ENCODE measurements at places on chromosomes 4 and X. TPM values are rescaled to one million over a fixed set of nuclear protein-coding genes. Genes with fewer than 3 reads are reported as not detected.

Gene COL4A5
- total RNA-seq: not detected

Gene GPC3
- total RNA-seq: 0.15 TPM

Gene SPANXN4
- total RNA-seq: not detected

Gene MAGEE2
- total RNA-seq: not detected

Gene SPACA5B
- not detected for total RNA-seq

DNA sequence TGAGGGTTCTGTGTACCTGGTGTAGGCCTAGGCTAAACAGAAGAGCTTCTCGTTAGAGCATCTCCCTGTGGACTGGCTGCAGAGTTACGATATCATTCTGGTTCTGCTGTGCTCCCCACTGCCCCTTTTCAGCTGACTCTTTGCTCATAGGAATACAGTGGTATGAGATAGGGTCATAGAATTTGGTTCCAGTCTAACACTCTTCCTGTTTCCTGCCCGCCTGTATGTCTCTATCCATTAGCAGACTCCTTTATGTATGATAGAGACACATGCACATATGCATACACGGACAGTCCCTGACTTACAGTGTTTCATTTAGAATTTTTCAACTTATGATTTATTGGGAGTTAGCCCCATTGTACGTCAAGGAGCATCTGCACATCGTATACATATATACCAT is 15.3 kb downstream of the RNF4 start:
- ATAC-seq: no peak

DNA sequence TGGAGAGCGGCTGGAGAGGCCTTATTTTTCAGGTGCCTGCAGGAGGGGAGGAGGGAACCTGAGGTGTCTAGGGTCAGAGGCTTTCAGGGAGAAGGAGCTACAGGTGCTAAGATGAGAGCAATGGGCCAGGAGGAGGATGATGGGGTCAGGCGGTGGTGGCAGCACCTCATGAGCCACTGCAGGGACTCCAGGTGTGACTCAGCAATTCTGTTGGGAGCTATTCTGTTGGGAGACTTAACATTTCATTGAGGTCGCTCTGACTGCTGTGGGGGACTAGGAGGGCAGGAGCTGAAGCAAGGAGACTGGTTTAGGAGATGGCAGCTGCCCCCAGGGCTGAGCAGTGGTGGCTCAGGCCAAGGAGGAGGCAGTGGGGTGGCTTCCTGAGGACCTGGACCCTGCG is 65.0 kb downstream of the CLDN34 start:
- no peak for ATAC-seq

DNA sequence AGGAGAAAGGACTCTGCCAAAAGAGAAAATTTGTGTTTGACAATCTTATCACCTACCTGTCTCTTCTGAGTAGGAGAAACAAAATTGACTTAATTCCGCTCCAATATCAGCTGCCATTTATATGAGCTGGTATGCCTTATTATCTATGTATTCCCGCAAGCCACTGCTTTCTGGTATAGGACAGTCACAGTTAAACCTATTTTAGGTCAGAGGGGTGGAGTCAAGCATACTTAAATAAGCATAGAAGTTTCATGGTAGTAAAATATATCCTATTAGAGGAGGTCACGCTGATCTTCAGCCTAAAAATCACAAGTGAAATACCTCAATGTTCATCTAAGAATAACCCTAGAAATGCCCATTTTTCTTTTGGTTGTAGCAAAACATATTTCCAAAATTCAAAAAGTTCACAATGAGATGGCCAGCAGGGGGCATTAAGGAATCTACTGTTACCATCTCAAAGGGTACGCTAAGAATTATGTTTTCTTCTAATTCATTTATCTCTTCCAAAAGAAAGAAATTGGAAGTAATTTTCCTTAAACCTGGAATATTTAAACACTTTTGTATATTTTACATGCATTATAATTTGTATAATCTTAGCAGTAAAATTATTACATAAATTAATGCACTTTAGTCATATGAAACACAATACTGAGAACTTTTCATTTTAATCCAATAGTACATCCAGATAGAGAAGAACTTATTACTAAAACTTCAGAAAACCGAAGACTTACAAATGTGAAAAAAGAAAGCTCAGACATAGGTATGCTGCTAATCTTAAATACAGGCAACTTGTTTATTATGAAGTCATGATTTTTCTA is 10.5 kb downstream of the PPAT start:
- ATAC-seq: no peak

- ATAC-seq: no peak
These were observed 193.5 kb upstream of the NEIL3 start for GRCh38 chr4:177116161-177116560.

GRCh38 chr4:158801677-158802076 is 32.9 kb downstream of the FNIP2 start:
- ATAC-seq: no peak

DNA sequence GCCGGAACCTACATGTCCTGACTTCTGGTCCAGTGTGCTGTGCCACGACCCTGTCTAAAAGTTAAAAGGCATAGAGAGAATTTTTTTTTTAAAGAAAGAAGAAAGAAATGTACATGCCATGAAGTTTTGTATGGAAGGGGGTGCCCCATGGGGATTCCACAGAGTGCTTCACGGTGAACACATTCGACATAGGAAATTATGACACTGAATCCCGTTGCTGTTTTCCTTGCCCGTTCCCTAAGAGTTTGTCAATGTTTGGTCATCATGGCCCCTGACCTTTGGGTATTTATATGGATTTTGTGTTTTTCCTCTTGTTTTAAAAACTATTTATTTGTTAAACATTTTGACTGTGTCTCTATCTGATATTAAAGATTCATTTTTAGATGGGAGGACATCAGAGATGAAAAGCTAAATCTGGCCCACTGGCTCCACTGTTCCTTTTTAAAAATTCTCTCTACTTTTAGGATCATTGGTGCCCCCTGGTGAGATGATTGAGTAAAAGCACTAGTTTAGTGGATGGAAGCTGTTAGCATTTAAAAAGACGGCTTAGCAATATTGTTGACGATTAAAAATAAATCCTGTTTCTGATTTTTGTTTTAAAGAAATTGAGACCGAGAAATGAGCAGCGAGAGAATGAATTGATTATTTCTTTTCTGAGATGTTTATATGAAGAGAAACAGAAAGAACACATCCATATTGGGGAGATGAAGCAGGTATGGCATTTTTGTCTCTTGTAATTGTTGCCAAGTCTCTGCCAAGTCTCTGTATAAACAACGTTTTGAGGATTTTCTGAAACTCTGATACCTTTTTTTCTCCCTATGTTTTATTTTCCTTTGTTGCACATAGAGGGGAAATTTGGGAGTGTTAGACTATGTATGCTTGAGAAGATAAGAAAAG is 75.0 kb downstream of the PTTG2 start:
- ATAC-seq: no peak

GRCh38 chr4:772118-772517 is 53.8 kb downstream of the CPLX1 start:
- no peak for ATAC-seq

- ATAC-seq: no peak
These were observed 217.5 kb upstream of the GYPA start for GRCh38 chr4:144357975-144358374.

DNA sequence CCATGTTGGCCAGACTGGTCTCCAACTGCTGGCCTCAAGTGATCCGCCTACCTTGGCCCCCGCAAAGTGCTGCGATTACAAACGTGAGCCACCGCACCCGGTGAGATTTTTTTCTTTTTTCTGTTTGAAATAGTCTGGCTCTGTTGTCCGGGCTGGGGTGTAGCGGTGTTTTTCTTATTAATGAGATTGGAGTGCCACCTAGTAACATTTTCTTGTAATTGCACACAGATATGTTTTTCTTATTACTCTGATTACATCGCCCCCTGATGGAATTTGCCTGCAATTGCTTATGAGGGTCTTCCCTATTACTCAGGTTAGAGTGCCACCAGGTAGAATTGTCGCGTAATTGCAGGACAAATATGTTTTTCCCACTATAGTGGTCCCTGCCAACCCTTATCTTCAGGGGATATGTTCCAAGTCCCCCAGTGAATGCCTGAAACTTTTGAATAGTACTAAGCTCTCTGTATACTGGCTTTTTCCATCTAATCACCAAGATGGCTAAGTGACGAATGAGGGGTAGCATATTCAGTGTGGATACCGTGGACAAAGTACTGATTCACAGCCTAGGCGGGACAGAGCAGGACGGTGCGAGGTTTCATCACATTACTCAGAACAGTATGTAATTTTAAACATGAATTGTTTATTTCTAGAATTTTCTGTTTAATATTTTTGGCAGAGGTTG is 8.6 kb upstream of the PDHA1 start:
- ATAC-seq: no peak

- ATAC-seq: no peak
These were observed 29.0 kb downstream of the CHST7 start for GRCh38 chrX:46602468-46603102.

Measured in activated T-helper 17 cell treated with anti-CD3 and anti-CD28 coated beads, Interleukin-2, amount 50 U/mL, for 72 hours (primary cell).